ENCODE measurements at places on chromosomes 6 and 20.

DNA sequence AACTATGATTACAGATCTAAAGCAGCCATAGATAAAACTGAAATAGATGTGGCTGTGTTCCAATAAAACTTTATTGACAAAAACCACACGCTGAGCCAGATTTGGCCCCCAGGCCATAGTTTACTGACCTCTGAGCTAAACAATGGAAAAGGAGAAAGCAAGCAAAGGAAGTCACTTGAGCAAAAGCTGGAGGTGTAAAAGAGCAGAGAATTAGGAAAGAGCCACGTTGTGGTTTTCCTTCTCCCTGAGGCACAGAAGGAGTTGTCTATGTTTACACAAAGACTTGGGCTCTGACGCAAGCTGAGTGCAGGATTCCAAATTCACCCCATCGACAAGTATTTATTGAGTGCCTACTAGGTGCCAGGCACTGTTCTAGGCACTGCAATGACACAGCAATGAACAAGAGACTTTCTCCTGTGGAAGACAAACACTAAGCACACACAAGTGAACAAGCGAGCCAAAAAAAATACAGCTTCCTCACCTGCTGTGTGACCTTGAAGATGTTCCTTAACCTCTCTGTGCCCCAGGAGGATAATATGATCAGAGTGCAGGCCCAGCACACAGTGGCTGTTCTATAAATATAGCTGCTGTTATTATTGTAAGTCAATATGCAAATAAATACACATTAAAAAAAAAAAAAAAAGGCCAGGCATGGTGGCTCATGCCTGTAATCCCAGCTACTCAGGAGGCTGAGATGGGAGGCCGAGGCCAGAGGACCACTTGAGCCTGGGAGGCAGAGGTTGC is 75.4 kb upstream of the PTPN1 start:
- no peak for DNase-seq

DNA sequence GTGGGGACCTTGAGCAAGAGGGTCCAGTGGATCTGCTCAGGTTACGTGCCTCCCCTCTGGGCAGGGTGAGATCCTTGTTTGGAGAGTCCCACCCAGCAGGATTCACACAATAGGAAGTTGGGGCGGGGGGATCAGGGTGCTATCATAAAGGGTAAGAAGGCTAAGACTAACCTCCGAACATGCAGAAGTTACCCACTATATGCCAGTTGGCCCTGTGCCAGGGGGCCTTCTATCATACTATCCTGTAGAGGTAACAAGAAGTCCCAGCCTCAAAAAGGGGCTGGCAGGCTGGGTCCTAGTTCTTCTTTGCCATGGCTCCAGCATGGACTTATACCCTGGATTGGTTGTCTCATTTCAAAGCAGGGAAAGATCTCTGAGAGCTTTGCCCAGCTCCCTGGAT is 94.1 kb downstream of the CDH26 start:
- no peak for DNase-seq

DNA sequence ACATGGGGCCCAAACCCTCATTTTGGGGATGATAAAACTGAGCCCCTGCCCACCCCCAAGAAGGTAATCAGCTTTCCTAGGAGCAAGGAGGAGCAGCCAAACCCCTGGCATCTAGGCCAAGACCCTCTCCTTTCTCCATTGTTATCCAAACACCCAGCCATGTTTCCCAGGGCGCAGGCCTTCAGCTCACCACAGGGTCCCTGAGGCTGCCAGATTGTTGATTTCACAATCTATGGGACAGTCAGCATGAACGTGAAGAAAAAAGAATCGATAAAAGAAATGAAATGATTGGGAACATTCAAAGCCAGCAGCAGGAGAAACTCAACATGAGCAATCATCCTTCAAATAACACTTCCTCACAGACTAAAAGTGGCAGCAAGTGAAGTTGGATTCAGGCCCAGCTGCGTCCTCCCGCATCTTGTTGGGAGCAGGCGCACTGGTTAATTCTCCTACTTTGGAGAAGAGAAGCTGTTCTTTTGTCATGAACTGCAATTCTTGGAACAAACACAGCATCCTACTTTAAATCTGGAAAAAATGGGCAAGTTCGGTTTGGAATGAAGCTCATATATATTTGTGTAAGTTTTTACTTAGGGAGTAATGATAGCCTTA is 241.8 kb upstream of the PRDM1 start:
- no peak for DNase-seq

DNA sequence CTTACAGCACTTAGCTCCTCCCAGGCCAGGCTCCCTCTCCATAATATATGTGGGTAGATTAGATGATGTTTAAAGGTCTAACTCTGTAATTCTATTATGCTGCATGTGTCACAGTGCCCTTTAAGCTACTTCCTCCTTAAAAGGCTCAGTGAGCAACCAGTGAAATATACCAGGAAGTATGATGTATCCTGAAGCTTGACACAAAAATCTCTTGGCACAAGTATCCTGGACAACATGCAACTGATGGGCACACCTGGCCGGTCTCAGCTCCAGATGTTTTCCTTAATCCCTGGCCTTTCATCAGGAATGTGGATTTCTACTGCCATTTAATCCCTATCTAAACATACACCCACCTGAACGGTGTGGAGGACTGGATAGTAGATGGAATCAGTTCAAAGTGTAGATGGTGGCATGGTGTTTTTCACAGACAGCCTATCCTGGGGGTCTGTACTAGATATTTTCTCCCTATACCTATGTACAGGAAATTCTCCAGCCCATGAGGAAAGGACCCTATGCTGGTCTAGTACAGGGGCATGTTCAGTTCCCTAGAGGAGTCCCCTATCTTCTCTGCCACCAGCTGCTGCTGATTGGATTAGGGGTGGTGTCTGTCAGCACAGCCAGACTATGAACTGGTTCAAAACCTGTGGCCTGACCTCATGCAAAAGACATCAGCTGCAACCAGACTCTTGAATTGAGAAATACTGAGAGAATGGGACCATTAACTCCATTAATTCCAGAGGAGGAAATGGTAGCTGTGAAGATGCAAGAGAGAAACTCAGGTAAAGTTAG is 59.4 kb upstream of the CITED2 start:
- no peak for DNase-seq

- DNase-seq, result no peak
Observed at GRCh38 chr6:63572747-63573075, 431 bp downstream of the LOC128125822 start.

- DNase-seq, result no peak
Observed at GRCh38 chr20:4602297-4602631, 119.4 kb upstream of the PRND start.

- no peak for DNase-seq
Observed at GRCh38 chr6:119370080-119370479, 20.5 kb upstream of the MAN1A1 start.

Measured in stimulated activated CD8-positive, alpha-beta memory T cell treated with anti-CD3 and anti-CD28 coated beads, Interleukin-4, amount 100 ng/mL, for 48 hours (primary cell).